ENCODE measurements at places on chromosomes 5 and 9.

GRCh38 chr9:107721705-107722245 is 232.2 kb upstream of the KLF4 start:
- no peak for DNase-seq

DNA sequence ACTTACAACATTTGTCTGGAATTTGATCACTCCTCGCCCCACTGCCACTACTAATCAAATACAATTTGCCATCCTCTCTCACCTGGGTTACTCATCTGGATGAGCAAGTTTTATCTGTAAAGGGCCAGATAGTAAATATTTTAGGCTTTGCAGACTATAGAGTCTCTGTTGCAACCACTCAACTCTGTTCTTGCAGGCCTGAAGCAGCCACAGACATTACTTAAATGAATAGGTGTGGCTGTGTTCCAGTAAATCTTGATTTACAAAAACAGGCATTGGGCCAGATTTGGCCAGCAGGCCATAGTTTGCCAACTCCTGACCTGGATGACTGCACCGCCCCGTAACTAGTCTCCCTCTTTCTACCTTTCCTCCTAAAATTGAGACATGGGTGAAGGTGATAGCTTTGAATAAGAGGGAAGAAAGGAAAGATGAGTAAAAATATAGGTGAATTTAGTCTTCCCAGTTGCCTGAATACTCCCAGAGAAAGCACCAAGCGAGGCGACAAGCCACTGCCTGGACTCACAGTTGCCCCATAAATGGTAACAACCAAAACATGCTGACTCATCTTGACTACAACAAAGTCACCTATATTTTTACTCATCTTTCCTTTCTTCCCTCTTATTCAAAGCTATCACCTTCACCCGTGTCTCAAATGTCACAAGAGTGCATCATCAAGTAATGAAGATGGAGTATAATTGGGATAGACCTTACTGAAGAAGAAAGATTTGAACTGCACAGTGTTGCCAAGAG is 32.5 kb upstream of the SCAMP1 start:
- no peak for DNase-seq

GRCh38 chr9:137589441-137590122 is 730 bp downstream of the ZMYND19 start:
- DNase-seq: no peak

- DNase-seq: no peak
These were observed 117.9 kb upstream of the FST start for GRCh38 chr5:53362521-53362941.

DNA sequence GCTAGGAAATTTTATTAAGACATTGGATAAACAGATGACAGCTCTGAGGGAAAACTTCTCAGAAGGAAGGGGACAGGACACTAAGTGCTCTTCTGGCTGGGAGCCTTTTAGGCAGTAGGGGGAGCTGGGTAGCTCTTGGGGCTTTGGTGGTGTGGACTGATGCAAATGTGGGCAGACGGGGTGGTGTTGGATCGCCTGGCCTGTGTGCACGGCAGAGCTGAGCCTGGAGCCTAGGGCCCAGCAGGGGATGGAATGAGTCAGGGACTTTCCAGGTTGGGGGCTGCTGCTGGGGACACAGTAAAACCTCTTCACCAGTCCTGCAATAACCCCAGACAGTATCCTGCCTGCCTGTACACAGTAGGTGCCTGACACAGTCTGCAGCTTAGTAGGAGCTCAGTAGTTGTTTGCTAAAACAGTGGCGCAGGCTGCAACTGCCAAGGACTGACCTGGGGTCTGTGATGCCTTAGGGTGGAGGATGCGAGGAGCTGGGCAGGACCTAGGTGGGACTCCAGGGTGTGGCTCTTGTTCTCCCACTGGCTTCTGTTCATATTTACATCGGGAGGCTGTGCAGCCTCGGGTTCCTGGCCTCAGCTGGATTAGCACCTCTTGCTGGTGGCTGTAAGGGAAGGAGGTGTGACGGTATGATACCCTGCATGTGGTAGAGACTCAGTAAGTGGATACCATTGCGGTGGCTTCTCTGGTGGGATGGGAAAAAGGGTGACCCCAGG is 83.8 kb downstream of the DAB2IP start:
- DNase-seq: no peak

GRCh38 chr5:16510098-16510497 is 44.5 kb upstream of the ZNF622 start:
- no peak for DNase-seq

- no peak for DNase-seq
These were observed 25.1 kb downstream of the TRIO start for GRCh38 chr5:14168144-14168792.

- no peak for DNase-seq
These were observed 37.1 kb downstream of the AK8 start for GRCh38 chr9:132840980-132841379.

GRCh38 chr9:115756736-115757135 is 396.9 kb upstream of the PAPPA start:
- no peak for DNase-seq

GRCh38 chr9:82090046-82090445 is 101.5 kb downstream of the SPATA31D1 start:
- no peak for DNase-seq

DNA sequence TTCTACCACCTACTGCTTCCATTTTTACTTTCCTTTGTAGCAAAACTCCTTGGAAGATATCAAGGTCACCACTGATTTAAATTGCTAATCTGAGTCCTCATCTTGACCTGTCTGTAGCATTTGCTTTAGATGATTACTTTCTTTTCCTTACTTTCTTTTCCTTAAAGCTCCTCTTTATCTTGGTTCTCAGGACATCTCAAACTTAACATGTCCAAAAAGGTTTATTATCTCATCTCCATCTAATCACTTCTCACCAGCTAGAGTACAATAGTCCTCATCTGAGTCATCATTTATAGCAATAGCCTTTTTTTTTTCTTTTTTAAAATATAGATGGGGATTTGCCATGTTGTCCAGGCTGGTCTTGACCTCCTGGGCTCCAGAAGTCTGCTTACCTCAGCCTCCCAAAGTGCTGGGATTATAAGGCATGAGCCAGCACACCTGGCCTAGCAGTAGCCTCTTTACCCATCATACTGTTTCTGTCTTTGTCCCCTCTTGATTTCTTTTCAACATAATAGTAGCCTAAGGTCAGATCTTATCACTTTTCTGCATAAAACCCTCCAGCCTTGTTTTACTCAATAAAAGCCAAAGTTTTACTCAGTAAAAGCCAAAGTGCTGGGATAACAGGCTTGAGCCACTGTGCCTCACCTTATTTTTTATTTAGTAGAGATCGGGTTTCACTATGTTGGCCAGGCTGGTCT is 32.9 kb upstream of the GPR21 start:
- no peak for DNase-seq

GRCh38 chr5:157025093-157025698 is 33.7 kb downstream of the HAVCR1 start:
- DNase-seq: no peak

GRCh38 chr5:107554776-107555424 is 115.8 kb downstream of the EFNA5 start:
- no peak for DNase-seq

DNA sequence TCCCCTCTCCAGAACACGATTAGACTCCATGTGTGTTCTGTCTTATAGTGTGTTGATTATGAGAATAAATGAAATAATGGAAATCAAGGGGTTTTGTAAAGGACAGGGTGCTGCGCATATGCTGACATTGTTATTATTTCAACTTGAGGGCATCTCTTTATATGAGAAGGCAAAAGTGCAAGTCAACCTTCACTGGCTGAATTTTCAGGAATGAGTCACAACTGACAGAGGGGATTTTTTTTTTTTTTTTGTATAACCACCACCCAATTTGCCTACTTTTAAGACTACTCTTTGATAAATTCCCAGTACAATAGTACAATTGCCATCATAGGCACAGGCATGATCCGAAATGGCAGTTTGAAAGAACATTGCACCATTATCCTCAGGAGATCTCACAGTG is 419.2 kb upstream of the NMUR2 start:
- DNase-seq: no peak

- DNase-seq: no peak
These were observed 590.7 kb downstream of the RAB3C start for GRCh38 chr5:59173578-59173977.

DNA sequence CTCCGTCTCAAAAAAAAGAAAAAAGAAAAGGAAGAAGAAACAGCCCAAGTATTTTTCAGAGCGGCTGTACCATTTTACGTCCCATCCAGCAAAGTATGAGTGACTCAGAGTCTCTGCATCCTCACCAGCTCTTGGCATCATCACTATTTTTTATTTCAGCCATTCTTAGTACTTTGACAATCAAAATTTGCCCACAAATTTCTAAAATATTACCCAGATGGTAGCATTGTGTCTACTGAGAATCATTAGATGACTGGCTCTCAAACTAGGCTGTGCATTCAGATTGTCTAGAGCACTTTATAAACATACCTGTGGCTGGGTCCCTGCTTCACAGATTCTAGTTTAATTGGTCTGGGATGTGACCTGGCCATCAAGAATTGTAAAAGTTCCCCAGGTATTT is 21.6 kb upstream of the MELK start:
- DNase-seq: no peak

DNA sequence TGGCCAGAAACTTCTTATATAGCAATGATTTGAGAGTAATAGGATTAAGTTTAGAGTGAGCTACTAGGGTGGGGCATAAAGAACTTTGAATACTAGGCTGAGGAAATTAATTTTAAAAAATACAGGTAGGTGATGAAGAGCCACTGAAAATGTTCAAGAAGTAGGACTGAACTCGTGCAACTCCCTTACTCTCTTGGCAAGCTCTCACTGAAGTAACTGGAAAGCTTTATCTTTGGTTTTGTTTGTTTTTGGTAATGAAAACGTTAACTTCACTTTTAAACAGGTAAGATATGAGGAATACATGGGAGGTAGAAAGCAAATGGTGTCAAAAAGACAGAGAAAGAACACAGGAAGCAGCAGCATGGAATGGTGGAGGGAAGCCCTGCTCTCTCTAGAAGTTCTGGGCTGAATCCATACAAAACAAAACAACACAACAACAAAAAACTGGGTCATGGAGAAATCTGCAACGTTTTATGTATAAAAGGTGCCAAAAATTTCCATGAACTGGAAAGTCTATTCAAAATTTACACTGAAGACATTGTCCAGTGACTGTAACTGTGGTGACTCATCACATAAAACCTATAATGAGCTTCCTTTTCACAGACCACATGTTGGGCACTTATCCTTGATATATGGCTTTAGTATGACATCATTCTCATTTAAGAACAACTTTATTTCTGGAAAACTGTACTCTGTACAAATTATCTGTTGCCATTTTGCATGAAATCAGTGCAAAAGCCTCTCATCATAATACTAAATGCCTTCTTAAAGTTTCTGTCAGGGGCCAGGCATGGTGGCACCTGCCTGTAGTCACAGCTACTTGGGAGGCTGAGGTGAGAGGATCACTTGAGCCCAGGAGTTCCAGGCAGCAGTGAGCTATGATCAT is 91.2 kb upstream of the CHD1 start:
- DNase-seq: no peak

- no peak for DNase-seq
These were observed 16.5 kb upstream of the RLN2 start for GRCh38 chr9:5321058-5321457.

GRCh38 chr9:110650261-110650660 is 18.3 kb upstream of the MUSK start:
- DNase-seq: no peak

GRCh38 chr5:94244921-94245320 is 373.5 kb downstream of the KIAA0825 start:
- no peak for DNase-seq

- no peak for DNase-seq
These were observed 132.0 kb upstream of the WWC1 start for GRCh38 chr5:168159425-168159824.

DNA sequence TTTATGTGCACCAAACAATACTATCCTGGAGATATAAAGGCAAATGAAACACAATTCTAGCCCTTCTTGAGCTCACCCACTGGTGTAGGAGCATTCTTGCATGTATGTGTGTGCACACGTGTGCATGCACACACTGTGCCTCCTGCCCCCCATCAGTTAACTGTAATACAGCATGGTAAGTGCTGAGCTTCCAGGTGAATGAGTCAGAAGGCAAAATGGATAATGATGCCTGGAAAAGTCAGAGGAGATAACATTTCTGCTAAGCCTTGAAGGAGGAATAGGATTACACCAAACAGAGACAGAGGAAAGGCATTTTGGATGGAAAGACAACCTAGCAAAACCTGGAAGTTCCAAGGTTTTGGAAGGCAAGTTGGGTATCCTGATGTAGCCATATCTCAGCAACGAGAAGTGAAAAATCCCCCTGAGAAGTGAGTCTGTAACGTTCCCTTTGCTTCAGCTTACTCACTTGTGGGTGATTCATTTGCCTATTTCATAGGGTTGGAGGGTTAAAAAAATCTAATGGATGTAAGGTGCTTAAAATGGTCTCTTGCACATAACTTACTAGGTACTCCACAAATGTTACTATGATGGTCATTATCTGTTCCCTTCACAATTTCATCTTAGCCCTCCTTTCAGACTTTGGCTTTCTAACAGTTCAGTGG is 101.4 kb upstream of the STC2 start:
- no peak for DNase-seq

GRCh38 chr9:16309469-16310271 is 560.8 kb downstream of the BNC2 start:
- no peak for DNase-seq

DNA sequence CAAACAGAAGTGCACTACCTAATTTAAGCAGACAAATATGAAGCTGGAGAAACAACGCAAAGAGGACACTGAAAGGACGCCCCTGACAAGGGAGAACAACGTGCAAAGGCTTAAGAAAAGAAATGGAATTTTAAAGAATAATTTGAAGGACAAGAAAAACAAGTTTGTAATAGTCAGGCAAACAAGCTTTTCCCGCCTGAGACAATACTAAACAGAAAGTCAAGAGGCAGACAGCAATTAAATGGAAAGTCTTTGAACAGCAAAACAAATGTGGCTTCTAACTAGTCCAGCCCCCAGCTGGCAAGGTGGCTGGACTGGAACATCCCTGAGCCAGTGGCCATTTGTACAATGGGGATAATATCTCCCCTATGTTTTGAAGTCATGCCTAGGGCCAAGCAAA is 63.3 kb downstream of the SIL1 start:
- no peak for DNase-seq

DNA sequence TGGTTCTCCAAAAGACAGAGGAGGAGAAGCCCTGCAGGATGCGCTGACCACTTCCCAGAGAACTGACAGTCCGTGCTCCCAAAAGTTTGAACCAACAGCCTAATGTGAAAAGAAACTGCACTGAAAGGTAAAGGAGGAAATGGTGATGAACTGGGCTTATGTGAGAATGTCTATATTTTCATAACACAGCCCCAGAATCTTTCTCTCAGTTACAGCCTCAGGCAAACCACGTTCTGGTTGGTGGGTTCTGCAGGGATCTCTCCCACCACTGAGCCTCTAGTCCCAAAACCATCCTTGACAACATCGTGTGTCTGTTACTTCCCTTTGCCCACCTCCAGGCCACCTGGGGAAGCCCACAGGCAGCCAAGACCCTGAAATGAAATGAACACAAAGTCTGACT is 23.9 kb downstream of the SPARC start:
- no peak for DNase-seq

- no peak for DNase-seq
These were observed 86.0 kb downstream of the NREP start for GRCh38 chr5:111670826-111671492.

GRCh38 chr5:133425222-133425621 is 187.1 kb downstream of the FSTL4 start:
- no peak for DNase-seq

- no peak for DNase-seq
These were observed 100.6 kb downstream of the ANGPTL2 start for GRCh38 chr9:127021664-127022363.
